ENCODE measurements at places on chromosomes 7 and 10. TPM values are rescaled to one million over a fixed set of nuclear protein-coding genes. Genes with fewer than 3 reads are reported as not detected.

POLL gene
- total RNA-seq: 28.6 TPM

BMPER gene
- total RNA-seq: 4.4 TPM

ZNF804B gene
- total RNA-seq: not detected

PALD1 gene
- 2.0 TPM for total RNA-seq

RGS10 gene
- total RNA-seq: 40.1 TPM

ACSM6 gene
- not detected for total RNA-seq

CXCL12 gene
- total RNA-seq: 48.2 TPM

DNA sequence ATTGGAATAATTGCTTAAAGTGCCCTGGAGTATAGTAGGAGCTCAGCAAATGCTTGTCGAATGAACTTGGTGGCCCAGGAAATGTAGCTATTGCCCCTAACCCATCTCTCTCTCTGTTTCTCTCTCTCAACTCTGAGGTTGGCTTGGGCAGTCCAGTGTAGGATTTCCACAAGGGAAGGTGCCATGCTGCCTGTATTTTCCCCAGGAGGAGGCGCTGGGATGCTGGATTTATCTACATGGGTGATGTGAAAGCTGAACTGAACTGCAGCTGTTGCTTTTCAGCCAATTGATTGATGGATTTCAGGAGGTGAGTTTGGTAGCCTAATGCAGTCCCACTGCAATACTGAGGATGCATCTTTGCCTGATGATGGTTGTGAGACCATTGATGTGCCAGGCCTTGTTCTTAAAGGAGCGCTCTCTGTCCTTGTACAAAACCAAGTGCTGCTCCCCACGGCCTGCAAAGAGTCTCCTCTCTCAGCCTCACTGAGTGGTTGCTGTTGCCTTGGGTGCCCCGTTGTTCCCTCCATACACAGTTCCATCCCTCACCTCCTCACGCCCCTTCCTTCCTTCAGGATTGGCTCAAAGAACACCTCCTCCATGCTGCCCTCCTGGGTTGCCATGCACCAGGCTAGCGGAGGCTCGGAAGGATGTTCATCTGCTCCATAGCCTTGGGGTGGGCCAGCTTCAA is 200.6 kb downstream of the GLRX3 start:
- no peak for DNase-seq

DNA sequence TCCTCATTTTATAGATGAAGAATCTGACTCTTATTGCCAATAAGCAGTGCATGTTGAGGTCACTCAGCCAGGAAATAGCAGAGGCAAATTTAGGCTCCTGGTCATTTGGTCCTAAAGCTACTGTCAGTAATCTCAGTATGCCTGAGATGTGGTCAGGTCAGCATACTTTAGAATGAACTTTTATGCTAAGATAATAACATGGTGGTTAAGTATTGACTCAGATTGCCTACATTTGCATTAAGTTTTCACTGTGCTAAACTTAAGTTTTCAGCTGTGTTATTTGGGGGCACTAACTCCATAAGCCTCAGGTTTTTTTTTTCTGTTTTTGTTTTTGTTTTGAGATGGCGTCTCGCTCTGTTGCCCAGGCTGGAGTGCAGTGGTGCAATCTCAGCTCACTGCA is 35.9 kb upstream of the CCSER2 start:
- DNase-seq: no peak

DNA sequence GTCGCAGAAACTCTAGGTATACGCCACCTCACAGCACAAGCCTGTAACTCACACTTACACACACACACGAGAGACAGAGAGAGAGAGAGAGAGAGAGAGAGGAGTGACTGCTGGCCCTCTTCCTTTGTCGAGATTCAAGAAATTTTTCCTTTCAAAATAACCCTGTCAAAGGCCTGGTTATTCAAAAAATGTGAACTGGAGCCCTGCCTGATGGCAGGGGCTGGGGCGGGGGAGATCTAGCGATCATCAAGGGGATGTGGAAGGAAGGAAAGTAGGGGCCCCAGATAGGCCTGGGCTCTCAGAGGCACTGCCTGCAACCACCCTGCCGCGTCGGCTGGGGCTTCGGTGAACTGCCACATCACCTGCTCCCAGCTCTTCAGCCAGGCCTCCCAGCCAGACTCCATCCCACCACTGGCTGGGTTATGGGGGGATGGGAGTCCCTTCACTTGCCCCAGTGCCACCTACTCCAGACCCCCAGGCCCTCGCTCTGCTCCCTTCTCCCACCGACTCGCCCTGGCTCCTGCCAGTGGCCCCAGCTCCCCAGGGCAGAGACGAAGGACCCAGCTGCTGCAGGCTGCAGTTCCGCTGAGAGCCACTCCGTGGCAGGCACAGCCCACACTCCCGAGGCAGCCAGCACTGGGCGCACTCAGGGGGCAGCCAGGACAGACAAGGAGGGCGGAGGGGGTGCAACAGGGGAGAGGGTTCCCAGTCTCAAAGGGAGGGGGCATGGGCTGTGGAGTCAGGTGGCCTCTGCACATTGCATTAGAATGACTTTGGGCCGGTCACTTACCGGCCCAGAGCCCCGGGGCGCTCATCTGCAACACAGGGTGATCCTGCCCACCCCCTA is 15.3 kb downstream of the KCNH2 start:
- DNase-seq: no peak

GRCh38 chr7:93882468-93882867 is 8.1 kb downstream of the TFPI2 start:
- DNase-seq: no peak

- DNase-seq: no peak
These were observed 435.8 kb upstream of the AKR1E2 start for GRCh38 chr10:4390219-4390618.

GRCh38 chr7:42843205-42843800 is 68.6 kb downstream of the C7orf25 start:
- peak; percentile 10 for DNase-seq

- no peak for DNase-seq
These were observed 289.0 kb downstream of the GLRX3 start for GRCh38 chr10:130425169-130425568.

- no peak for DNase-seq
These were observed 12.4 kb downstream of the ABLIM1 start for GRCh38 chr10:114645706-114646105.

DNA sequence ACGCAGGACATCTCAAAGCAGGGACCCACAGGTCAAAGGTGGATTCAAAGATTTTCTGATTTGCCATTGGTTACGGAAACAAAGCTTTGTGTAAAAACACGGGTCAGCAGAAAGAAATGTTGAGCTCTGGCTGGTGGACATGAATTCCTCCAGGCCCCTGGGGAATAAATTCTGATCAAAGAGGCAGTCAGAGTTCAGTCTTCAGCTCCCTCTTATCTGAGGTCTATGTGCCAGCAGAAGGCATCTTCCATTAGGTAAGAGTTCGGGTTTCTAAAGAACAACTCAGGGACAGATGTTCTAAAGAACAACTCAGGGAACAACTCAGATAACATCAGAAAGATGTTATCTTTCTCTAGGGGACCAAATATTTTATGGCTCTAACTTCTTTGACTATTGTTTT is 64.9 kb upstream of the PALS2 start:
- no peak for DNase-seq

GRCh38 chr10:49375611-49376010 is 20.3 kb downstream of the DRGX start:
- DNase-seq: no peak

GRCh38 chr10:5663692-5664427 is 2.5 kb downstream of the ASB13 start:
- no peak for DNase-seq

- peak; percentile 71 for DNase-seq
These were observed 4.9 kb upstream of the ABCB4 start for GRCh38 chr7:87480386-87480785.

DNA sequence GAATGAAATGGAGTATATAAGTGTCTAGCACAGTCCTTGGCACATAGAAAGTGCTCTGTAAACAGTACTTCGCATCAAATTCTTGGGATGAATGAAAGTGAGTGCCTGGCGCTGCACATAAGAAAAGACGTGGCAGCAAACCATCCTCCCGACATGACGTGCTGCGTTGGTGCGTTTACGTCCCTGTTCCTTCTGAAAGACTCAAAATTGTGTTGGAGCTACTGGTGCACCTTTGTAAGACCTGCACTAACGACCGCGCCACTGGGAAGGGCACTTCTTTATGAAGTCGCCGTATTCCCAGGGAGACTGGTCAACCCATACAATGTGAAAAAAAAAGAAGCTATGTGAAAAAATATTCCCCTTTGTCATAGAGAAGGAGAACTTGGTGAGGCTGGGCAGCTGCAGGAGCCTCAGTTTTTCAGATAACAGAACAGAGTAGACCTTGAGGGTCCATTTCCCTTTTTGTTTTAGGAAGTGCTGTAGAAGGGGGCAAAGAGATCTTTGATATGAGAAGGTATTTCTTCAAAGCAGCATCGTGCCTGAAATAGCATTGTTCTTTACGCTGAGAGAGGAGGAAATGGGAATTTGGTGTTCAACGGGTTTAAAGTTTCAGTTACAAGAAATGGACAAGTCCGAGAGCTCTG is 91.7 kb downstream of the PTPRE start:
- DNase-seq: no peak

- no peak for DNase-seq
These were observed 6.1 kb downstream of the RAMP3 start for GRCh38 chr7:45163692-45164052.

DNA sequence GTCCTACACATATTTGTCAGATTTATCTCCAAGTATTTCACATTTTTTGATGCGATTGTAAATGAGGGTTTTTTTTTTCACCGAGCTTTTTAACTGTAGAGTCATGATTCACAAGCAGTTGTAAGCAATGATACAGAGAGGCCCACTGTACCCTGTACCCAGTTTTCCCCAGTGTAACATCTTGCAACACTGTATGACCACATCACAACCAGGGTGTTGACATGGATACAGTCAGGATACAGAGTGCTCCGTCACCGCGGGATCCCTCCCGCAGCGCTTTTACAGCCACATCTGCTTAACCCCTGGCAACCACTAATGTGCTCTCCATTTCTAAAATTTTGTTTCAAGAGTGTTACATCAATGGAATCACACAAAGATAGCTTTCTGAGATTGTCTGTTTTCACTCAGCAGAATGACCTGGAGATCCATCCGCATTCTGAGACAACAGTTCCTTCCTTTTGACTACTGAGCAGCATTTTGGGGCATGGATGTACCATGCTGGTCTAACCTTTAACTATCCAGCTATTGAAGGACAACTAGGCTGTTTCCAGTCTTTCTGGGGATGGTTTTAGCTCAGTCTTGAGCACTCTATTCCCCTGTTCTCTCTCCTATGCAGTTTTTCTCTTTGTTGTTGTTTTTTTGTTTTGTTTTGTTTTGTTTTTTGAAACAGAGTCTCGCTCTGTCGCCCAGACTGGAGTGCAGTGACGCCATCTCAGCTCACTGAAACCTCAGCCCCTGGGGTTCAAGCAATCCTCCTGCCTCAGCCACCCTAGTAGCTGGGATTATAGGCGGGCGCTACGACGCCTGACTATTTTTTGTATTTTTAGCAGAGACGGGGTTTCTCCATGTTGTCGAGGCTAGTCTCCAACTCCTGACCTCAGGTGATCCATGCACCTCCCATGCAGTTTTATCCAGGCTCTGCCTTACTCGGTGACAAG is 25.9 kb downstream of the GPRIN2 start:
- DNase-seq: peak; percentile 40

GRCh38 chr7:148982654-148983199 is 45.6 kb downstream of the PDIA4 start:
- DNase-seq: no peak

DNA sequence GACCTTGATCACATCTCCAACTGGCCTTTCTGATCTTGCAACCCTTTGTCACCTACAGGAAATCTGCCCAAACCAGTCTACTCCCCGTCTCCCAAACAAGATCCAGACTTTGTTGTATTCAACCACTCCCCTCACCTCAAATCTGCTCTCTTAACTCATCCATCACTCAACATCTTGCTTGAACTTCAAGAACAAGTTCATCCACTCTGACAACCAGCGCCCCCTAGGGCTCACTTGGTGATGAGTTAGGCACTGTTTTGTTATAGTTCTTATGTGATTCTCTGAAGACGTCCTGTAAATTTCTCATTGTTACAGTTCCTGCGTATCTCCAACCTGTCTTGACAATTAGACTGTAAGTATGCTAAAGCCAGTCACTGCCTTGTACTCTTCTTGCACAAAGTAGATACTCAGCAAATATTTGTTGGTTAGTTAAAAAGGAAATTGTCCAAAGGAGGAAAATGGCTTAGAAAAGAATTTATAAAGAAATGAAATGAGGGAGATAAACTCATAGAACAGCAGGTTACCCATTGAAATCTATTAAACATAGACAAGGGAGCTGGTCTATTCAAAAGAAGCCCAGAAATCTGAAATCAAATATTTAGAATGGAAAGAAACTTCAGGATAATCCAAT is 5.3 kb downstream of the FRMD4A start:
- DNase-seq: peak; percentile 3

DNA sequence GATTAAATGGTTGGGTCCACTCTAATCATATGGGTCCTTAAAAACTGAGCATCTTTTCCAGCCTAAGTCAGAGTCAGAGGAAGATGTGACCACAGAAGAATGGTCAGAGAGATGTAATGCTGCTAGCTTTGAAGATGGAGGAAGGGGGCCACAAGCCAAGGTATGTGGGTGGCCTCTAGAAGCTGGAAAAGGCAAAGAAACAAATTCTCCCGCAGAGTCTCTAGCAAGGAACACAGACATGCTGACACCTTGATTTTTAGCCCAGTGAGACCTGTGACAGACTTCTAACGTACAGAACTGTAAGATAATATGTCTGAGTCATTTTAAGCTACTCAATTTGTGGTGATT is 1.5 kb upstream of the EXOC6 start:
- no peak for DNase-seq

- DNase-seq: no peak
These were observed 6.4 kb upstream of the NT5C2 start for GRCh38 chr10:103199488-103199887.

DNA sequence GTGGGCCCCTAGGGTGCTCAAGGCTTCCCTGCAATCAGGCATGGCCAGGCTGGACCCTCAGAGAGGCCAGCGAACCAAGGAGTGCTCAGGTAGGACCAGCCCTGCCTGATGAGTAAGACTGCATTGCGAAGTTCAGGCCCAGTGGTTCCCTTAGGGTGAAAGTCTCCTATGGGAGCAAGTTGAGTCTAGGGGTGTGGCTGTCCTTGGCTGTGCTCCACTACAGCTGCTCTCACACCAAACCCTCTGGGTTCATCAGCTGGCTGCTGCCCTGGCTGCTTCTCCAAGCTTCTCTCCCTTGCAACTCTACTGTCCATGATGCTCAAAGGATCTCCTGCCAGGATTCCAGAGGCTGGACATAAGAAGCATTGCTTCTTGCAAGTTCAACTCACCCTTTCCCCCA is 18.7 kb downstream of the FAM25A start:
- no peak for DNase-seq

- DNase-seq: peak; percentile 26
These were observed 34.4 kb downstream of the ASAH2 start for GRCh38 chr10:50216894-50217293.

- no peak for DNase-seq
These were observed 16.3 kb upstream of the ABLIM1 start for GRCh38 chr10:114674346-114674745.

DNA sequence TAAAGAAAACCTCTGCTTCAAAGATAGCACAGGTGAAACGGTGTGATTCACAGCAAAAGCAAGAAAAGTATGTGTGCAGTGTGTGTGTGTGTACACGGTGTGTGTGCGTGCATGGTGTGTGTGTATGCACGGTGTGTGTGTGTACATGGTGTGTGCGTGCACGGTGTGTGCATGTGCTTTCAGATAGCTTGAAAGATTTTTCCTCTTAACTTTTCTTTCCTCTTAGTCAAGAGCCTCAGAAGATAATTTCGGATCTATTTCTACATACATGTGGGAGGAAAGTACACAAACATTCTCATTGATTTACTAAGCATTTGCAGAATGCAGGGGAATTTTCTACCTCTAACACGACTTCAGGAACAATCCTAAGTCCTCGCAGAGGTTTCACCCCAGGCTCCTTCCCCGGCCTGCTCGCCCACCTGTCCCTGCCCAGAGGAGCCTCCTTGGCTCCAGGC is 2.9 kb downstream of the FGFR2 start:
- DNase-seq: peak; percentile 26

- DNase-seq: no peak
These were observed 2.3 kb downstream of the HPS1 start for GRCh38 chr10:98444314-98445006.
